ENCODE measurements at places on chromosomes 16 and 17.

DNA sequence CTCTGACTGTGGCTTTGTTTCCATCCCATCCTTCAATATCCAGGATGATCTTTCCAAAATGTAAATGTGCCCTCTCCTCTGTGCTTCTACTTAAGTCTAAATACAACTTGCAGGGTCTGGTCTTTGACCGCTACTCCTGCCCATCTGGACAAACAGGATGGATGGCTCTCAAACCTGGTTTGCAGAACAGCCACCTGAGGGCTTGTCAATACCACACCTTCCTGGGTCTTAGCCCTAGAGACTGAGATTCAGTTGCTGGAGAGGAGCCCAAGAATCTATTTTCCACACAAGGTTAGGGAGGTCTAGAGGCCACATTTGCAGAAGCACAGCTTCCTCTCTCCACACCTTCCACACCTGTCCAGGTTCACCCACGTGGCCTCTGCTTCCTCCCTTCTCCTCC lies 1.9 kb upstream of the GRB7 start:
- DNase-seq = no peak

DNA sequence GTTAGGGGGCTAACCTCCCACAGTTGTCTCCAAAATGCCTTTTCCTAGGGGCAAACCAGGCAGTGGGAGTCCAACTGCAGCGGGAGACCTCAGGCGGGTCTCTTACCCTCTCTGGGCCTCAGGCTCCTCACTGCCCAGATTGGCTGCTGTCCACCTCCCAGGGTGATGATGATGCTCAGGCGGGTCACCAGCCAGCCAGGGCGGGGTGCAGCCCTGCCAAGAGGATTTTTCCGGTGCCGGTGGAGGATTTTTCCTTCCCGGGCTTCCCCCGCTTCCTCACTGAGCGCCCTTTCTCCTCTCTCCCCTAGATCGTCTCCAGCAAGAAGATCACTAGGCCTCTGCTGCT lies 22.8 kb downstream of the CPNE2 start:
- DNase-seq = no peak

DNA sequence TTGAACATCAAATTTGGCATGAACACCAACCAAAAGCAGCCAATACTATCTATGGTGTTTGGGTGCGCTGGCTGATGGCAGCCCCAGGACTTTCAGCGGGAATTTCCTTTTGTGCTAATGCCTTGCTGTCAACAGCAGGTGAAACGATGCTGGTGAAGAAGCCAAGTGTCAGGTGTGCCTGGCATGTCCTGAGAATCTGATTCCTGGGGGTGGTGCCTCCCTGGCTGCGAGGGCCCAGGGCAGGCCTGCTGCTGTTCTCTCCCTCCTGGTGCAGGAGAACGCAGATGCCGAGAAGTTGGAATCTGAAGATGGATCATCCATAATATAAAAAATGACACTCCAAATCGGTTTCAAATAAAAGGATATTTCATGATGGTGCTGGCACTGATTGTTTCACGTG lies 62.0 kb upstream of the DNAJA2 start:
- no peak for DNase-seq

GRCh38 chr16:1972490-1972877 lies 631 bp downstream of the TBL3 start:
- no peak for DNase-seq

DNA sequence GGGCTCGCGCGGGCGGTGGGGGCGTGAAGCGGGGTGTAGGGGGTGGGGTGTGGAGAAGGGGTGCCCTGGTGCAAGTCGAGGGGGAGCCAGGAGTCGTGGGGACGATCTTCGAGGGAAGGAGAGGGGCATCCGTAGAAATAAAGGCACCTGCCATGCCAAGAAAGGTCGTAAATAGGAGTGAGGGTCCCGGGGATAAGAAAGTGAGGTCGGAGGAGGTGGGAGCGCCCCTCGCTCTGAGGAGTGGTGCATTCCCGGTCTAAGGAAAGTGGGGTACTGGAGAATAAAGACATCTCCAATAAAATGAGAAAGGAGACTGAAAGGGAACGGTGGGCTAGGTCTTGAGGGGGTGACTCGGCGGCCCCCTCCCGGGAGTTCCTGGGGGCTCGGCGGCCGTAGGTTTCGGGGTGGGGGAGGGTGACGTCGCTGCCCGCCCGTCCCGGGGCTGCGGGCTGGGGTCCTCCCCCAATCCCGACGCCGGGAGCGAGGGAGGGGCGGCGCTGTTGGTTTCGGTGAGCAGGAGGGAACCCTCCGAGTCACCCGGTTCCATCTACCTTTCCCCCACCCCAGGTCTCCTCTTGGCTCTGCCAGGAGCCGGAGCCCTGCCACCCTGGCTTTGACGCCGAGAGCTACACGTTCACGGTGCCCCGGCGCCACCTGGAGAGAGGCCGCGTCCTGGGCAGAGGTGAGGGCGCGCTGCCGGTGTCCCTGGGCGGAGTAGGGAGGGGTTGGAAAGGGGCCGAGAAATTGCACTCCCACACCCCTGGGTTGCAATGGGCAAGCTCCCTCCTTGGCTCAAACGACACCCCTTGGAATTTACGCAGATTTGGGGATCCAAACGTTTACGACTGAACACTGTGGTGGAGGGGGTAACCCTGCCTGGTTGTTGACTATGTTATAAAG lies 888 bp downstream of the CDH1 start:
- no peak for DNase-seq

GRCh38 chr16:46949241-46949892 lies 24.1 kb downstream of the DNAJA2 start:
- no peak for DNase-seq

DNA sequence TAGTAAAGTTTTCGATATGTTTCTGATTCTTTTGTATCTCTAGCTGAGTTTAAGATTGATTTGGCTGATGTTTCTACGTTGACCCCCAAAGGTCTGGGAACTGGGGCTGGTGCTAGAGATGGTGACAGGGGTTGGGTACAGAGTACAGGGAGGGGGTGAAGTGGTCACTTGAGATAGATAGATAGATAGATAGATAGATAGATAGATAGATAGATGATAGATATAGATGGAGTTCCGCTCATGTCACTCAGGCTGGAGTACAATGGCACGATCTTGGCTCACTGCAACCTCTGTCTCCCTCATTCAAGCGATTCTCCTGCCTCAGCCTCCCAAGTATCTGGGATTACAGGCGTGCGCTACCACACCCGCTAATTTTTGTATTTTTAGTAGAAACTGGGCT lies 1.8 kb upstream of the FBRS start:
- no peak for DNase-seq

GRCh38 chr17:43760254-43760852 lies 1.8 kb upstream of the SOST start:
- DNase-seq = peak; percentile 95

DNA sequence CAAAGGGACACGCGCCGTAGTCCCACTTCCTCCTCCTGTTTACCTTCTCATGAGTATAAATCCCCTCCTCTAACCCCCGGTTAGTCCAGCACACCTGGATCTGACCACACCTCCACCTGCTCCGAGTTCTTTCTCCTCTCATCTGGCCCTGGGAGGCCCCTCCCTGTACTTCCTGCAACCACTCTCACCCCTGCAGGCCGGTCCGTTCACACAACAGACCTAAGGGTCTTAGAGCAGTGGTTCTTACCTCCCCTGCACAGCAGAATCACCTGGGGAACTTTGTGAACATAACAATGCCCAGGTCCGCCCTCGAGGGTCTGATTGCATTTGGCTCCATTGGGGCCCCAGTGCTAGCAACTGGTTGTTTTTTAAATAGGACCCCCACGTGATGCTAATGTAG lies 24.8 kb downstream of the TMEM114 start:
- no peak for DNase-seq

GRCh38 chr17:56902348-56902747 lies 11.5 kb downstream of the TRIM25 start:
- DNase-seq = no peak

DNA sequence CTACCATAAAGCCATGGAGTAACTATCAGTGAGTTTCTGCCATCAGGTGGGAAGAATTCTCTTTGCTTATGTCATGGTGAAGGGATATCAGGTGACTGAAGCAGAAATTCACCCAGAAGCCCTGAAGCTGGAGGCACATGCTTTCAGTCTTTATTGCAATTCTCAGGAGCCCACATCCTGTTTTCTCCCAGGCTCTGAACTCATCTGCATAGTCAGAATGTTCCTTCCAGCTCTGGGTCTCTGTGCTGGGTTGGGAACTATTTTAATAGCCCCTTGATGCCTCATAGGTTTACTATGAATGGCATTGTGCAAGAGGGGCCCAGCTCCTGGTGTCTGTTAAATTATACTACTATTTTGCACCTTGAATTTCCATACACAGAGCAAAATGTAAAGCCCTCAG lies 198.4 kb upstream of the SOX9 start:
- no peak for DNase-seq

GRCh38 chr17:69908626-69909368 lies 166.2 kb upstream of the KCNJ16 start:
- no peak for DNase-seq

DNA sequence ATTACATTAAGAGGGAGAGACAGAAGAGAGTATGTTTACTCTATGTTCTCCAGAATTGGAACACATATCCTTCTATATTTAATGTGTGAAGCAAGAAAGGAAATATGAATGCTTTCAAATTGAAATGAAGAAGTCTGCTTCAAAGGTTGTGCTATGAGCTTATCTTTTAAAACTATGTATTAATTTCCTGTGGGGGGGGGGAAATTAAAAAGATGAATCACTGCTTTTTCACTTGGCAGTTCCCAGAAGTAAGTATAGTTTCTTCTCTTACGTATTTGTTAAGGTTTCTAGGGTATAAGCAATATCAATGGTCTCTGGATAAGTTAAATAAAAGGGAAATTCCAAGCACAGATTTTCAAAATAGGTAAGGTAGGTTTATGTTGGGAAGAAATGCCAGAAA lies 7.0 kb downstream of the TERF2 start:
- no peak for DNase-seq

GRCh38 chr17:19261426-19261825 lies 24.3 kb downstream of the EPN2 start:
- DNase-seq = no peak

DNA sequence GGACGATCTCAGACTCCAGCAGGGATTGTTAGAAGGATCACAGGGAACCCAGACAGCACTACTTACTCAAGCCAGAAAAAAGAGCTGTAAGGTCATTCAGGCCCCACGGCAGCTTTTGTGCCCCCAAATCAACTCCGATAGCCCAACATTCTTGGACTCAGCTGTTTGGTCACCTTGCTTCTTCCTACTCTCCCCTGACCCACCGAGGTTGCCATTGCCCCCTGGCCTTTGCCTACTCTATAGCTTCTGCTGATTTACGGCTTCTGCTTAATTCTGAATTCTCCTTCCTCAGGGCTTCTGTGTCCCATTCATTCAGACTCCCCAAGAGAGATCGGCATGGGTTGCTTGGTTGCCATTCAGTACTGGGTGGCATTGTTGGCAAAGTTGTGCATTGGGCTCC lies 8.6 kb upstream of the ITPRIPL2 start:
- no peak for DNase-seq

- DNase-seq = no peak
Observed at GRCh38 chr16:17423221-17423620, 47.5 kb downstream of the XYLT1 start.

- DNase-seq = no peak
Observed at GRCh38 chr17:54153423-54153822, 330.7 kb downstream of the KIF2B start.

GRCh38 chr17:21573961-21574610 lies 118.2 kb upstream of the KCNJ18 start:
- DNase-seq = peak; percentile 4

DNA sequence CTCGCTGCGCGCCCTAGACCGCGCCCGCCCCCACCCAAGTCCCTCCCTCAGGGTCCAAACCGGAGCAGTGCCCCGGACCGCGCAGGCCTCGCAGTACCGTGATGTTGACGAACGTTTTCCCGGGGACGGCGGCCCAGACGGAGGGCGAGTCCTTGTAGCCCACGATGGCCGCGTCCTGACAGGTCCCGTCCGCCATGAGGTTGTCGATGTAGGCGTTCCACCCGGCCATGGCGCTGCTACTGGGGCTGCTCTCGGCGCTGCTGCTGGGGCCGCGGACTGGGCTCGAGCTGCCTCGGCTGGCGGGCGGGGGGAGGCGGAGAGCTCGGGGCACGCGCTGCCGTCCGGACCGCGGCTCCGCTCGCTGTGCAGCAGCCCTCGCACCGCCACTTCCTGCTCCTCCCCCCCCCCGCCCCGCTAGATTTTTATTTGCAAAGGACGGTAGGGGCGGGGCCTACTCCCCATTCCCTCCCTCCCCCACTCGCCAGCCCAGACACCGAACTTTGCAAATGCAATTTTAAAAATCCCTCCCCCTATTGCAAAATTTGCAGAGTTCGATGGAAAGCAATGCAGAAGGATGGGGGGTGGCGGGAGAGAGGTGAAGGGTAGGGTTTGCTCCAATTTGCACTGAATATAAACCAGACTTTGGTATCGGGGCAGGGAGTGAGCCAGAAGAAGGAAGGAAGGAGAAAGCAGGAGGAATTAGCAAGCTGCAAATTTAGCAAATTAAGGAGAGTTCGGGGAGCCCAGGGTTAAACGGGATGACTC lies at the start of gene PFN1:
TSS of gene PFN1 (minus strand) at position 365 of the 765 bp plus-strand sequence. CDS start at position 229, 136 bp downstream.
- peak; percentile 91 for DNase-seq

DNA sequence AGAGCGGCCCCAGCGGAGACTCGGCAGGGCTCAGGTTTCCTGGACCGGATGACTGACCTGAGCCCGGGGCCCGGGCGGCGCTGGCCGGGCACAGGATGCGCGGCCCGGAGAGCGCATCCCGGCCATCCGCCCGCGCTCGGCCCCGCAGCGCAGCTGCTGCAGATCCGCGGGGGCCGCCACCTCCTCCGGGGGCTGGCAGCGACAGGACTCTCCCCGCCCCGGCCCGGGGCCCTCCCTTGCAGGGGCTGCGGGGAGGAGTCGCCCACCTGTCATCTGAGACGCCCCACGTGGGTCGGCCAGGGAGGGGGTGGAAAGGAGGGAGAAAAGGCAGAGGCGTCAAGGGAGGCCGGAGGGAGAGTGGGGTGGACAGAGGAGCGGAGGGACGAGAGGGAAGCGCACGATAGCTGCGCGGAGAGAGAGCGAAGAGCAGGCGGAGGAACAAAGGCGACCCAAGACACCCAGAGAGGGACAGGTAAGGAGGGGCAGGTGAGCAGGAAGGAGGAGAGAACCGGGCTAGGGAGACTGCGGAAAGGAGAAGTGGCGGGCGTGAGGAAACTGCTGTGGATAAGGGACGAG lies 471 bp upstream of the PRKAR1A start:
- peak; percentile 47 for DNase-seq

GRCh38 chr17:9206741-9207332 lies 185.5 kb downstream of the NTN1 start:
- no peak for DNase-seq

- DNase-seq = no peak
Observed at GRCh38 chr17:40509626-40510327, 8.4 kb upstream of the TNS4 start.

All from activated CD4-positive, alpha-beta T cell treated with anti-CD3 and anti-CD28 coated beads for 24 hours (primary cell).